ENCODE measurements at places on chromosomes 12 and 14.

- no peak for DNase-seq
Observed at GRCh38 chr12:3142386-3142785, 65.2 kb downstream of the TSPAN9 start.

- DNase-seq, result no peak
Observed at GRCh38 chr12:31961137-31961536, 1.9 kb downstream of the RESF1 start.

DNA sequence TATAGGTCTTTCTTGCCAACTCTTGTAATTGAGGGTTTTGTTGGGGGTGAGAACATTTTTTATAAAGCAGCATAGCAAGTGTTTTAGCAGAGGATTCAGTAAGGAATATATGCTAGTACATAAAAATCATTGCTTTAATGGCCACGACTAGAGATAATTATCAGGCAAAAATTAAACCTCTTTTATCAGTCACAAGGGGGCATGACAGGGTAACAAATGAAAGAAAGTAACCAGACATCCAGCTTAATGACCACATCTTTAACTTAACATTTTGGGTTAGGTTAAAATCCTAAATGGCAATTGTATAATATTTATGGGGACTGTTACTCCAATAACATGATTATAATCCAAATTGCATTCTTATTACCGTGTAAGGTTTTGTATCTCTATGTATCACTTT lies 119.6 kb downstream of the LRRIQ1 start:
- DNase-seq, result peak; percentile 61

DNA sequence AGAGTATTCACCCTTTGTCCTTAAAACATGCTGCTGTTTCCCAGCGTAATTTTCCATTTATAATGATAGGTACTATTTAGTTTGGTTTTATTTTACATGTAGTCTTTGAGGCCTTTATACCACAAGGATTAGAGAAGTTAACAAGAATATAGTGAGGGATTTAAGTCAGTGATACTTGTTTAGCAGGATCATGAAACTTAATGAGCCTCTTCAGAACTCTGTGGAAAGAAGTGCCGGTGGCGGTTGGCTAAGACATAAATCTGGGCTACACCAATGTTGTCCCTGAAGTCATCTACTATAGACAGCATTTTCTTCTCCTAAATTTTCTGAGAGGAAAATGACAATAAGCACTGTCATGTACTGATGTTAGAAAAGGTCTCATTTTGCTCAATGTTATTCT lies 1226.0 kb upstream of the SEL1L start:
- DNase-seq, result no peak

GRCh38 chr14:22600027-22600426 lies 1.9 kb downstream of the ABHD4 start:
- no peak for DNase-seq

- DNase-seq, result peak; percentile 57
Observed at GRCh38 chr14:102591372-102591943, 991 bp upstream of the RCOR1 start.

DNA sequence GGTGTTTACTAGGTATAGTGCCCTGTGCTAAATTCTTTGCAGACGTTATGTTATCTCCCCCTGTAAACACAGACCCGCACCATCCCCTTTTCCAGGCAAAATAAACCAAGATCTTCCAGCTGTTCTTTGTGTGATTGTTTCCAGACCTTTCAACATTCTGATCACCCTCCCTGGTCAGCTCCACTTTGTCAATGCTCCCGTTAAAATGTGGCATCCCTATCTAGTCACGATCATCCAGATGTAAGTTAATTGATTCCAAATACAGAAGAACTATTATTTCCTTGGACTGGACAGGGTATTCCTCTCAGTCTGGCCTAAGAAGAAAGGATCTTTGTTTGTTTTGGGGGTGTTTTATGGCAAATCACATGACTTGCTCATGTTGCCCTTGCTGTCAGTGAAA lies 127.6 kb upstream of the ARID2 start:
- no peak for DNase-seq

- no peak for DNase-seq
Observed at GRCh38 chr12:91155990-91156389, 26.6 kb downstream of the DCN start.

GRCh38 chr14:62736048-62737043 lies 308.9 kb downstream of the KCNH5 start:
- DNase-seq, result no peak

- no peak for DNase-seq
Observed at GRCh38 chr14:61388173-61388975, 67.0 kb downstream of the PRKCH start.

- peak; percentile 35 for DNase-seq
Observed at GRCh38 chr12:122079033-122079531, 526 bp downstream of the MLXIP start.

- no peak for DNase-seq
Observed at GRCh38 chr12:51374361-51374760, 16.8 kb downstream of the GALNT6 start.

DNA sequence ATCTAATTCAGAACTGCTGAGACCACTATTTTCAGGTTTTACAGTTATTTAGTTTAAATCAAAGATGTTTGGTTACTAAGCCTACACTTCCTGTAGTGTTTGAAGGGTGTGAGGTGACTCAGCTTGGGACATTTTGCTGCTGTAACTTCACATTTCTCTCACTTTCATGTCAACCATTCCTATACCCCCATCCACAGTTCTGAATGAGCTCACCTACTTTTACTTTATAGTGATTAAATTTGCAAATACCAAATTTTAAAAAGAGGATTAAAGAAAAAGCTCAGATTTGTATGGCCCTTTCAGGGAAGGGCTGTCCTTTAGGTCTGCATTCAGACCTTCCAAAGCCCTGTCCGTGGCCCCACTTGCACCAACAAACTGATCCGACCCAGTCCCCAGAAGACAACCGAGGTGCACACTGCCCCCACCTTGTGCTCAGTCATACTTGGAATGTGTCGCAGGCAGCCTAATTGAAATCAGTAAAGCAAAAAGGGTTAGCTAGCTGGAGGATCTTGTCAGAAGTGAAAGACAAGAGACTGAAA lies 174.4 kb downstream of the MON2 start:
- DNase-seq, result peak; percentile 36

DNA sequence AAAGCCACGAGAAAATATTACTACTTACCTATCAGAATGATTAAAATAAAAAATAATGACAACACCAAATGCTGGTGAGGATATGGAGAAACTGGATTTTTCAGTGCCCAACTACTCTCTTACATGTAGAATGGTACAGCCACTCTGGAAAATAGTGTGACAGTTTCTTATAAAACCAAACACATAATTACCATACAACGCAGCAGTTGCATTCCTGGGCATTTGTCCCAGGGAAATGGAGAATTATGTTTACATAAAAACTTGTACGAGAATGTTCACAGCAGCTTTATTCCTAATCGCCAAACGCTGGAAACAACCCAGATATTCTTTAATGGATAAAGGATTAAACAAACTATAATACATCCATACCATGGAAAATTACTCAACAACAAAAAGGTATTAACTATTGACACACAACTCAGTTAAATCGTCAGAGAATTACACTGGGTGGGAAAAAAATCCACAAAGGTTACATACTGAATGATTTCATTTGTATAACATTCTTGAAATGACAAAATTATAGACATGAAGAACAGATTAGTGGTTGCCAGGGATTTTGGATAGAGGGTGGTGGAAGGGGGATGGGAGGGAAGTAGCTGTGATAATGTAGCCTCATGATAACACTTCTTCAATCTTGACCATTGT lies 35.4 kb downstream of the TAOK3 start:
- DNase-seq, result no peak

- no peak for DNase-seq
Observed at GRCh38 chr14:32724867-32725471, 213.7 kb upstream of the NPAS3 start.

DNA sequence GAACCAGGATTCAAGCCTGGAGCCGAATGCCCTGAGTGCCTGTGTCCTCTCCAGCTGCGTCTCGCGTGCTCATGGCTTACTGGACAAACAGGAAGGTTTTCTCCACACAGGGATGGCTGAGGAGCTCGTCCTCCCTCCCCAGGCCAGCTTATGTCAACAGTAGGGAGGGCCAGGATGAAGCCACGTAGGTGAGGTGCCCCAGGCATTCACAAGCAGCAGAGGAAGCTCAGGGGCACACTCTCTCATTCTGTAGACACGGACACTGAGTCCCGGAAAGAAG lies 49.3 kb downstream of the TRPV4 start:
- no peak for DNase-seq

GRCh38 chr12:109777544-109777943 lies 55.7 kb downstream of the TRPV4 start:
- DNase-seq, result peak; percentile 63

GRCh38 chr12:95208678-95209077 lies 8.6 kb downstream of the FGD6 start:
- DNase-seq, result no peak

GRCh38 chr14:98916476-98916875 lies 355.5 kb downstream of the BCL11B start:
- DNase-seq, result no peak

GRCh38 chr14:58547649-58548048 lies 90.1 kb upstream of the DACT1 start:
- DNase-seq, result no peak

GRCh38 chr12:52139579-52140062 lies 52.2 kb downstream of the KRT80 start:
- DNase-seq, result no peak

GRCh38 chr14:63938198-63939005 lies 85.6 kb downstream of the SYNE2 start:
- DNase-seq, result no peak

- DNase-seq, result peak; percentile 88
Observed at GRCh38 chr14:105489542-105490266, 1.3 kb upstream of the TEDC1 start.

- no peak for DNase-seq
Observed at GRCh38 chr12:121441555-121441954, 41.6 kb downstream of the RNF34 start.

- DNase-seq, result peak; percentile 37
Observed at GRCh38 chr12:113439606-113440030, 17.4 kb downstream of the SDSL start.

DNA sequence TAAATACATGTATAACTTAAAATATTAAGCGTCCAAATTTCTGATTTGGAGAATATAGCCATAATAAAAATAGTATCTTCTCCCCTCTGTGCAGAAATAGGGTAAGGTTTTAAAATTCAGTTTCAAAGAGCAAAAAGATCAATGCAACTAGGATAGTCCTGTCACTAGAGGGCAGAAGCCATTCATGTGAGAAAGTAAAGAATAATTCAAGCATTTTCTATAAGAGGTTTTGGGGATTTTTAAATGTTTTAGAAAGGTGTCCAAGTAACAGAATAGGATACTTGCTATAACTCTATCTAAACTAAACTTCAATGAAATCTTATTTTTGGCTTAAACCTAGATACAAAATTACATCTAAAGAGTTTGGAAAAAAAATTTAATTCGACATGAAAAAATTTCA lies 50.3 kb downstream of the ADAMTS20 start:
- peak; percentile 57 for DNase-seq

- no peak for DNase-seq
Observed at GRCh38 chr12:107631715-107632114, 53.9 kb upstream of the PWP1 start.

- no peak for DNase-seq
Observed at GRCh38 chr12:19205120-19205519, 75.6 kb downstream of the PLEKHA5 start.

DNA sequence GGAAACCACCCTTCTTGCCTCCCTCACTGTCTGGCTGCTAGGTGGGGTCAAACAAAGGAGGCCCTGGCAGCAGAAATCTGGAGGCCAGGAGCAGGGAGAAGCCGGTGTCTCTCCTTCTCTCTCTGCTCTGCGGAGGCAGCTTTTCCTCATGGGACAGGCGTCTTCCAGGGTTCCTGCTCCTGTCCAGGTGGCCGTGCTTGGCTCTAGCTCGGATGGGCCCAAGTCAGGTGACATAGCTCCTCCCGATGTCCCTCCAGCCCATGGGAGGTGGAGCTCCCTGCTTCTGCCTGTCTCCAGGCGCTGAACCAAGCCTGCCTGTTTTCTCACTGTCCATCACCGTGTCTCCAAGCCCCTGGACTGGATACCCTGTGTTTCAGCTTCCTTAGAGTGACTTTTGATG lies 30.5 kb upstream of the FZD10 start:
- no peak for DNase-seq

DNA sequence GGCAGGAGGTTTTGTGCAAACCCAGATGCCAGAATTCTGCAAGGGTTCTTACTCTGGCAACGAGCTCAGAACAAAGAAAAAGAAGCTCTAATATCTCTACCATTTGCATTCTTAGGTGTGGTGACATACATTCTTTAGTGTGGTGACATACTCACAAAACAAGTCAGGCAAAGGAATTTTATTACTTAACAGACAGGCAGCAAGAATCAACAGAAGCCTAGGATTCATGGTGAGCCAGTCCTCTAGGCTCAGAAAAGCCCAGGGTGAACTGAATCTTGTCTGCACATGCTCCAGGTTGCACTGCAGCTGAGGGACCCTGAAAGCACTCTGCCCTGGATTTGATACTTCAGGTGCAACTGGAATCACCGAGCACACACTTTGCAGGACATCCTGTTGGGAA lies 122.4 kb upstream of the PTPRQ start:
- no peak for DNase-seq

- DNase-seq, result no peak
Observed at GRCh38 chr14:95496690-95497259, 19.7 kb downstream of the SYNE3 start.

DNA sequence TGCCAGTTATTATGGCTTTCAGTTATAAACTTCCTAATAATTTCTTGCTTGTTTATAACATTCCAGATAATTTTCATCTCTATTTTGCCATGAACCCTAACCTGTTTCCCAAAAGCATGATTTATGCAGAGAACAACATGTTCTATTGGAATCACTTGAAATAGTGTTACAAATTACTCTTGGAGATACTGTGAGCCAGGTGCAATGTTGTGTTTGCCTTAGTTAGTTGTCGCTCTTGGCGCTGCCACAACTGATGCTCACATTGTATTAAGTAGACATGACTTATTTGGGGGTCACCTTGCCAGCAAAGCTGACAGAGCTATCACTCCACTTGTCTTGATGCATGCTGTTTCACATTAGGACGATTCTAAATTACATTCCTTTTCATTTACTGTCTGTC lies 49.4 kb downstream of the TSPAN8 start:
- DNase-seq, result no peak

DNA sequence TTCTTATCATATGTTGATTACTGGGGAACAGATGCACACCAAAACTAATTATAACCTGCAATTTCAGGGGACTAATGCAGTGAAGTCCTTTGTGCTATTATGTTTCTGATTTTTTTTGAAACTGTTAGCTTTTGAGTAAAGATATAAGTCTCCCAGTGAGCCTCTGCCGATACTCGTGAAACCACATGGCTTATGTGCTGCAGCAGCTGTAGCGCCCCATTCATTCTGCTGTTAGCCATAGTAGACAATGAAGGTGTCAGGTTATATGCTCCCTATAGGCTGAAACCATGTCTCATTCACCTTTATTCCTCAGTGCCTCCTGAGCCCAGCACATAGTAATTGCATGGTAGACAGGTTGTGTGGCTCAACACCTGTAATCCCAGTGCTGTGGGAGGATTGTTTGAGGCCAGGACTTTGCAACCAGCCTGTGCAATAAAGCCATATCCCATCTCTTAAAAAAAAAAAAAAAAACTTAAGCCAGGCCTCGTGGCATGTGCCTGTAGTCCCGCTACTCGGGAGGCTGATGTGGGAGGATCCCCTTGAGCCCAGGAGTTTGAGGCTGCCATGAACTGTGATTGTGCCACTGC lies 25.0 kb downstream of the GOLGA5 start:
- no peak for DNase-seq

GRCh38 chr12:121300083-121300819 lies 3.7 kb upstream of the CAMKK2 start:
- no peak for DNase-seq

GRCh38 chr12:86721713-86722397 lies 465.7 kb upstream of the MGAT4C start:
- no peak for DNase-seq
